Stimulated activated CD4-positive, alpha-beta T cell treated with anti-CD3 and anti-CD28 coated beads, Interleukin-1b, Interleukin-23, amount 100 ng/mL, for 1 hour (primary cell): ENCODE measurements at places on chromosomes 11 and 22.

- DNase-seq: no peak
Measured at GRCh38 chr11:62554387-62555167, 8.0 kb upstream of the AHNAK start.

DNA sequence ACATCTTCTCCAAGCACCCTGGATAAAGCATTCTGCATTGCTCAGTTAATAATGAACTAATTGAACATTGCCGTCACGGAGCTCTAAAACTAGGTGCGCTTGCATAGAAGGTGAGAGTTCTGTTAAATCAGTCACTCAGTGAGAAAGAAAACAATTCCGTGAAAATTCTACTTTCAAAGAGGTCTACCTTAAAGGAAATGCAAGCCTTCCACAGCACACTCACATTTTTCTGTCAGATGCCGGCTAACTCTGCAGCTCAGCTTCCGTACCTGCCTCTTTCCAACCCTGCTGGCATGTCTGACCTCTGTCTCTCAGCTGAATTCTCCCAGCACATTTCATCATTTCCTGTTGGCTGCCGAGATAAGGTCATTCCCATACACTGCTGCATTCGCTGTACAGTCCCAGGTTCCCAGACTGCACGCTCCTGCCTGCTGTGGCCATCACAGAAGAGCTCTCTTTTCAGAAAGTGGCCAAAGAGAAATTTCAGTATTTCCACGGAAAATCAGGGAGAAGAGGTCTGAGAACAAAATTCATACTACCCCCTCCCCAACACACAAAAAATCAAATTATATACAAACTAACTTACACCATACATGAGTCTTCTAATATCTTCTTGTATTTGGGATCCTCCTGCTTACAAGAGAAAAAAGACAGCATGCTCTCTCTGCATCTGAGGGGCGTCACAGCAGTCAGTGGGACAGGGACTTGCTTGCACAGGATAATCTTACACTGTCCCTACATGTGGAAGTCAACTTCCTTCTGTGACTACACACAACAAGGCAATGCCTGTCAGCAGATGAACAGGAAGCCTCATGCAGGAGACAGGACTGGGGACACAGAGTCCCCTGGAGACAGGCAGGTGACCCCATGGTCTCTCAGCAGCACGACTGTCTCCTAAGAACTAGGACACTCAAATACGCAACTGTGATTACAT lies 55.1 kb downstream of the PACSIN2 start:
- DNase-seq: no peak

GRCh38 chr11:61092908-61093763 lies 9.2 kb upstream of the CD5 start:
- DNase-seq: no peak

DNA sequence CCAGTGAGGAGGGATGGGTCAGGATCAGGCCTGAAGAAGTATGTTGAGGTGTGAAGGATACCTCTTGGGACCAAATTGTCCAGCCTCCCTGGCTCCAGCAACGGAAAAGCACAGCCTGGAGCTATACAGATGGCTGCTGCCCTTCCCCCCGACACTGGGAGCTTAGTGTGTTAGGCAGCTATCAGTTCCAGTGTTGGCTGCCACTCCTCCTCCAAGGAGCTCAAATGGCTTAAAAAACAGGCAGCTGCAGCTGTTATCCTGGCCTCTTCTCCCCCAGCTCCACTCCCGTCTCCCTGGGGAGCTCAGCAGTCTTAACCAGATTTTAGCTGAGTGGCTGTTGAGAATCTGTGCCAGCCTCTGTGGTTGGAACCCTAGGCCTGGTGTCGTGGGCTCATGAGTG lies 225.0 kb downstream of the JRKL start:
- no peak for DNase-seq

DNA sequence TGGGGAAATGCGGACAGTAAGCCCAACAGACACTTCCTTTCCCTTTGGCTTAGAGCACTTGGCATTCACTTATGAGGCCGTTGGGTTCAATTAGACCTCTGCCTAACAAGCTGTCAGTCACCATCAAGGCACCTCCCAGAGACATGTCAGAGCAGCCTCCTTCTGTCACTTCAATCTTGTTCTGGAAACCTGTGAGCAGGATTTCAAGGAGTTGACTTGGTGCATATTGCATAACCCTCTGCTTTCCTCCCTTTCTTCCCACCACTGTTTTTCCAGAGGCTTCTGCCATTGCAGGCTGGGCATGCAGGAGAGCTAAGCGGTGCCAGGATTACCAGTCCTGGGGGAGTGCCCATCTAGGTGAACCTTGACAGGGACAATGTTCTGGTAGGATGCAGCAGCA lies 484.2 kb upstream of the LRRC4C start:
- DNase-seq: no peak
